ENCODE measurements at places on chromosomes 2 and 18.

DNA sequence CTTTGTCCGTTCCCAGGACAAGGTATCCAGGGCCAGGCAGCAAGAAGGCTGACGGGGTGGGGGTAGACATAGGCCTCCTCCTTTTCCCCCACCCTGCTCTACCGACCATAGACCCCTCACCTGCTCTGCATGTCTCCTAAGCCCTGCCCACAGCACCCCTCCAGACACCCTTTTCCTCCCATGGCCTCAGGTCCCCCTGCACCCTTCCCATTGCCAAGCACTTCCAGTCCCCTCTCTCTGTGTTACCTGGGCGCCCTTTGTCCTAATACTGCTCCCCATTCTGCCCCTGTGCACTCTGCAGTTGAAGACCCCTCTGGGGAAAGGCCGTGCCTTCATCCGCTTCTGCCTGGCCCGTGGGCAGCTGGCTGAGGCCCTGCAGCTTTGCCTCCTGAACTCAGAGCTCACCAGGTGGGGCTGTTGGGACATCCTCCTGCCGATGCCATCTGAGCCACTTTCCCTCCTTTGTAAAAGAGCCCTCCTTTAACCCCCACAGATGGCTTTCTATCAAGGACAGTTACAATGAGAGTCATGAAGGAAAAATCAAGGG, 3.5 kb downstream of the RUFY4 start:
- DNase-seq: no peak

GRCh38 chr2:120722568-120723421, 12.9 kb upstream of the GLI2 start:
- no peak for DNase-seq

GRCh38 chr18:13530879-13531387, 195.4 kb downstream of the FAM210A start:
- DNase-seq: peak; percentile 61

DNA sequence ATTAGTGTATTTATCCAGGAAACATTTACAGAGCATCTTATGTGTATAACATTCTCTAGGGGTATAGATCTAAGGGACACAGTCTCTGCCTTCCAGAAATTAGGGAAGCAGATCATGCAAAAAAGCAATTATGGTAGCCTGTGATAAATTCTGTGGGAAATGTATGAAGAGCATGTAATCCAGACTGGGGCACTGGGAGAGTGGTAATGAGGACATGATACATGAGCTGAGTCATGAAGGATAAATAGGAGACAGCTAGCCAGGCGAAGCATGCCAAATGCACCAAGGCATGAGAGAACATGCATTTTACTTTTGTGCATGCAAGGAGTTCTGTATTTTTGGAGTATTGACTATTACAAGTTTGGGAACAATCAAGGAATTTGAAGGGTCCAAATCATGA, 8.9 kb upstream of the RPRM start:
- no peak for DNase-seq

GRCh38 chr18:50836521-50836957, 16.7 kb upstream of the MRO start:
- DNase-seq: no peak

GRCh38 chr2:9984871-9985480, 33.5 kb downstream of the GRHL1 start:
- no peak for DNase-seq

Measured in cerebellar cortex (tissue), 1 donor.